ENCODE measurements at places on chromosomes 2 and 18.

- no peak for DNase-seq
These were observed 184.8 kb downstream of the NR4A2 start for GRCh38 chr2:156147594-156148330.

DNA sequence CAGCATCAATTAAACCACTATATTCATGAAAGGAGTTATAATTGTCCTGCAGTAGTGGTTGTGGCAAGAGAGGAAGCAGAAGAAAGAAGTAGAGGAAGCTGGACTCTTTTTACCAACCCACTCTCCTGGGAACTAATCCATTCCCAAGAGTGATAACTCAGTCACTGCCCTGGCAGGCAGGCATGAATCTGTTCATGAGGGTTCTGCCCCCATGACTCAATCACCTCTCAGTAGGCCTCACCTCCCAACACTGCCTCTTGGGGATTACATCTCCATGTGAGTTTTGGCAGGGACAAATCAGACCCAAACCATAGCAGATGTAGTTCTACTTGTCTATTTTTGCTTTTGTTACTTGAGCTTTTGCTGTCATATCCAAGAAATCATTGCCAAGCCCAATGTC is 232.7 kb upstream of the MAP2 start:
- DNase-seq = no peak

DNA sequence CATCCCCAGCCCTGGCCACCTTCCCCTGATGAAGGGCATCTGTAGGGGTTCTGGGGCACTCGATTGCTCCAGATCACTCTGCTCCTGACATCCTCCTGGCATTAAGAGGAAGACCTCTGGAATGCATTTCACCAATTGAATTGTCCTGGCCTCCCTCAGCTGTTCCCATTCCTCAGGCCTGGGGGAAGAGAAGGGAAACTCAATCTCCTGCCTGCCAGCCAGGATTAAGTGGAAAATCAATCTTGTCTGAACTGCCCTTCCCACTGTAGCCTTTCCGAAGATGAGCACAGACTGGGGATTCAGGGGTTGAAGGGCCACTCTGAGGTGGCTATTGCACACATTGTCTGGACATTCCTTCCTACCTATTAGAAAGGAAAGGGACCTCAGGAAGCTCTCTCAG is 99.8 kb downstream of the ALK start:
- DNase-seq = no peak

GRCh38 chr2:157345647-157346389 is 20.2 kb upstream of the ERMN start:
- DNase-seq = no peak

- no peak for DNase-seq
These were observed 89.6 kb upstream of the ZNF516 start for GRCh38 chr18:76584414-76585310.

DNA sequence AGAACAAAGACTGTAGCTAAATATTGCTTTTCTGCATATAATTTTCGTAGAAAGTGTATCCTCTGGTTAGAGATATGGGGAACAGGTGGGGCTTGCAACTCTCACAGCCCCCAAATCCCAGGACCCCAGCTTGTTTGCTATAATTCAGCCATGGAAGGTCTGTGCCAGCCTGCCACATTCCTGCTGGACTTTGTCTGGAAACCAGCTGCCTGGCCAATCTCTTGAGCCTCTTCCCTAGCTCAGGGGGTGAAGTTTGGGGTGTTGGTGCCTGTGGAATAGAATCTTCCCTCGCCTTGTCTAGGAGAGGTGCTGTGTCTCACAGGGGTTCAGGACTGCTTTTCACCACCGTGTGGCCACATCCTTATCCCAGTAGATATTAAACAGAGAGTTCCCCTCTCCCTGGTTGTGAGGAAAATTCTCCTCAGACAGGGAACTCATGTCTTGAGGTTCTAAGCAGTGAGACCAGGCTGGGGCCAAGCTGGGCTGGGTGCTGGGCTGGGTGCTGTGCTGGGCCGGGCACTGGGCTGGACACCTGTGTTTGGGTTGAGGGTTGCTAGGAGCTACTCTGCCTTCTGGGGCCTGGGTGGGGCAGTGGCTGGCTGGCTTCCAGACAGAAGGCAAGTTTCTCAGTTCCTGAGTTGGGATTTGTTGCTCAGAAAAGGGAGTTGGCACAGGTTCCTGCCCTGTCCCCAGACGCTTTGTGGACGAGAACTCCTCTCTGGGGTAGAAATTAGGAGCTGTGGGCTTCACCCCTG is 12.3 kb downstream of the TOGARAM2 start:
- no peak for DNase-seq

GRCh38 chr2:48728840-48729239 is 26.7 kb downstream of the LHCGR start:
- no peak for DNase-seq

- no peak for DNase-seq
These were observed 359.1 kb downstream of the ALK start for GRCh38 chr2:29562319-29562718.

GRCh38 chr18:59218018-59218417 is 1.9 kb upstream of the GRP start:
- DNase-seq = no peak

DNA sequence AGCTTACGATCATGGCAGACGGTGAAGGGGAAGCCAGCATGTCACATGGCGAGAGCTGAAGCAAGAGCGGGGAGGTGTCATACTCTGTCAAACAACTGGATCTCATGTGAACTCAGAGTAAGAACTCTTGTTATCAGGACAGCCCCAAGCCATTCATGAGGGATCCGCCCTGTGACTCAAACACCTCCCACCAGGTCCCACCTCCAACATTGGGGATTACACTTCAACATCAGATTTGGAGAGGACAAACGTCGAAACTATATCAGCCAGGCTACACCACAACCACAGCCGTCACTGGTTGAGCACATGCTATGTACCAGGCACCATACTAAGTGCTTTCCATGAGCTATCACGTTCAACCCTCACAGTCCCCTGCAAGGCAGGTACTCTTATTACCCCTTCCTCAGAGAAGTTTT is 293.8 kb downstream of the PRKCE start:
- DNase-seq = no peak

DNA sequence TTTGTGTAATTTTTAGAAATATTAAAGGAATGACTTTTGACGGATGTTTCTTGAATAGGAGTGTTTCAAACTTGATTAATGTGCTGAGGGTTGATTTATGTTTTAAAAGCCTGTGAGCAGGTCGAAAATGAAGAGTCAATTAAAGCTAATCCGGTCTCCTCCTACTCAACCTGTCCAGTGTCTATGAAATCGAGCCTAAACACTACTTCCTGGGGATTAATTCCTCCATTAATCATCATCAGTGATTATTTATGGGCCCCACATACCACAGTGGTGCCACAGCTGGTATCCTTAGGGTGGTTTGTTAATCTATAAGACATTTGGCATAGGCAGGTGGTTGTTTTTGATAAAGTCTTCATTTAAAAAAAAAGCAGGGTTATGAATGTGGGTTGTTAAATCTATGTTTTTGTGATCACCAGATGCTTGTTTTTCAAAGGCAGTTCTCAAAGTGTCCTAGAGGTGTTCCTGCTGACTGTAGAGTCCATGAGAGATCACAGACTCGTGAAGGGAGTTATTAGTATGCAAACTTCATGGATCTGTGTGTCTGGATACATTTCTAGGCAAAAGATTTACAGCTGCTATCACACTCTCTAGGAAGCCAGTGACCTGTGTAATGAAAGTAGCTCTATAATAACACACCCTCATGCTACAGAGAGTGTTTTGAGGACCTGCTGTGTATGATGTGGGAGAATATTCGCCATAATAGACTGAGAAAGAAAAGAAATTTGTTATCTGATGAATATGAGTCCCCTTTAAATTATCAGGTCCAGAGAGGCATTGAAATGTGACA is 308.6 kb downstream of the AKAIN1 start:
- no peak for DNase-seq

- no peak for DNase-seq
These were observed 65.8 kb downstream of the RTN4 start for GRCh38 chr2:54984476-54984875.

GRCh38 chr2:1617425-1618021 is 126.8 kb downstream of the PXDN start:
- DNase-seq = no peak

All from CD14-positive monocyte (primary cell).